T-cell (primary cell): ENCODE measurements at places on chromosomes 6 and 20. TPM values are rescaled to one million over a fixed set of nuclear protein-coding genes. Genes with fewer than 3 reads are reported as not detected.

- DNase-seq = no peak
Measured at GRCh38 chr6:9799582-9799981, 615.3 kb downstream of the TFAP2A start.

GRCh38 chr6:144931172-144932035 is 646.3 kb downstream of the UTRN start:
- peak; percentile 4 for DNase-seq

- no peak for DNase-seq
Measured at GRCh38 chr6:52594221-52594620, 17.4 kb upstream of the TRAM2 start.

GRCh38 chr20:6636209-6637159 is 131.0 kb upstream of the BMP2 start:
- DNase-seq = no peak

GRCh38 chr6:116631379-116631990 is 15.2 kb downstream of the RSPH4A start:
- DNase-seq = no peak

GRCh38 chr6:157893238-157893637 is 70.2 kb downstream of the SNX9 start:
- DNase-seq = peak; percentile 56

- DNase-seq = no peak
Measured at GRCh38 chr6:168365422-168366165, 46.0 kb upstream of the DACT2 start.

- no peak for DNase-seq
Measured at GRCh38 chr6:29734046-29735018, 11.1 kb downstream of the HLA-F start.

- DNase-seq = no peak
Measured at GRCh38 chr6:44485601-44486401, 98.3 kb downstream of the CDC5L start.

DNA sequence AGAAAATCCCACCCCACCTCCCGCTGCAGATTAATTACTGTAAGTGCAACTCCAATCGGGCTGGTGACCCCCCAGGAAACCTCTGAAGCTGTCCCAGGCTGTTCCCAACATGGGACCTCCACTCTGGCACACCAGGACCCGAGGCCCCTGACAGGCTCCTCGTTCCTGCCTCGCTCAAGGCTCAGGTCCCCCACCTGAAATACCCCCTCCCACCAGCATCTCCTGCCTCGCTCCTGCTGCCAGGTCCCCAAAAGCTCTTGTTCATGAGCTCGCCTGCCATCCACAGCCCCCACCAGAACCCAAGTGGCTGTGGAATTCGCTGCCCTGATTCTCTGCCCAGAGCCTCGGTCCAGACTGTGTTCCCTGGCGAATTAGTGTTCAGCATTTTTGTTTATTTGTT is 26.1 kb downstream of the NPEPL1 start:
- DNase-seq = no peak

- DNase-seq = no peak
Measured at GRCh38 chr6:113258771-113259170, 598.4 kb upstream of the MARCKS start.

- peak; percentile 58 for DNase-seq
Measured at GRCh38 chr20:34834459-34834893, 9.0 kb upstream of the NCOA6 start.

DNA sequence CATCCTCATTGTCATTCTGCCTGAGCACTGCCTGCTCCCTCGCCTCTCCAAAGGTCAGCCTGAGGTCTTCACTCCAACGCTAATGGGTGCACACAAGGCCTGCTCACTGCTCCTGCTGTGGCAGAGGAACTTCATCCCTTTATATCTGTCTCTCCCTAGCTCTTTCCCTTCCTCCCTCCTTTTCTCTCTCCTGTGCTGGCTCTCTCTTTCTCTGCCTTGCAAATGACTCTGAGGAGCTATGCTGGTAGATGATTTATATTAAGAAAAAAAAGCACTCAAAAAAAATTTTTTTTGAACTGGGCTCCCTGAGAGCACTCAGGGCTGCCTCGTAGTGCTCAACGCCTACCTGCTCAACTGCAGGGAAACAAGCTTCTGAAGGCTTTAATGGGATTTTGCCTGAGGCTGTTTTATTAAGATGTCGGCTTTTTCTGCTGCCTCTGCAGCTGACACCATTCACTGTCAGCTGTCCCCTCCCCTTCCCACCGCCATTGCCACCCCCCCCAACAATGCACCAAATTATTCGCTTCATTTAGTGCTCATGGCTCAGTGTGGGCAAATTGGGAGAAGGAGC is 137.7 kb upstream of the DEFB112 start:
- no peak for DNase-seq

DNA sequence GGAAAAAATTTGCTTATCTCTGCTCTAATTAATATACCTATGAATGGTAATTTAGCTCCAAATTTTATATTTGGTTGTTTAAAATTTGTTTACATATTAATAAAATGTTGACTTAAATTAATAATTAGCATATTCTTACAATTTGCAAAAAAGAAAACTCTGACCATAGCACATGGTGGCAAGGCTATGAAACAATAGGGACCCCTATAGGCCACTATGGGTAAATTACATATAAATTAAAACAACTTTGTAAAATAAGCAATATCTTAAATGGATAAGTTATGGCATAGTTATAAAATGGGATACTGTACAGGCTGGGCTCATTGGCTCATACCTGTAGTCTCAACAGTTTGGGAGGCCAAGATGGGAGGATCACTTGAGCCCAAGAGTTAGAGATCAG is 76.0 kb downstream of the MKKS start:
- no peak for DNase-seq

DNA sequence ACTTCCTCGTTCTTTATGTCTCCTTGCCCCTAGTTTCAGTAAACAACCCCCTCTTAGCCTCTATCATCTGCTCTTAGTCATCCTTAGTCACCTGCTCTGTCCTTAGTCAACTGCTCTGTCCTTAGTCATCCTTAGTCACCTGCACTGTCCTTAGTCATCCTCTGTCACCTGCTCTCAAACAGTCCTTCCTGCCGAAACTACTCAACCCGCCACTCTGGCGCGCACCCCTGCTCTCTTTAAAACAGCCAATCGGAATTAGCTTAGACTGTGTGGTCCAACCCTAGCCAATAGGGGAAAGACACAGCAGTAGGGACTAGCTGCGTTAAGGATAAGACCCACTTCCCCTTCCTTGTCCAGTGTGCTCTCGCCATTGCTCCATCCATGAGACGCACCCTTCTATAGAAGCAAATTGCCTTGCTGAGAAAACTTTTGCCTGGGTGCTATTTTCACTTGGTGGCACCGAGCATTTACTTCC is 73.9 kb downstream of the BACH2 start:
- DNase-seq = no peak

- no peak for DNase-seq
Measured at GRCh38 chr6:139712830-139713229, 338.4 kb upstream of the CITED2 start.

GRM4 gene
- 0.10 TPM for total RNA-seq

CALHM4 gene
- not detected for total RNA-seq

HEBP2 gene
- 51.6 TPM for total RNA-seq

GNMT gene
- 1.3 TPM for total RNA-seq

TINAG gene
- total RNA-seq = not detected

C20orf141 gene
- not detected for total RNA-seq

GNAS-AS1 gene
- total RNA-seq = 1.1 TPM

BACH2 gene
- total RNA-seq = 96.7 TPM

ZC3H12D gene
- 90.4 TPM for total RNA-seq

RREB1 gene
- total RNA-seq = 39.4 TPM

CBLN4 gene
- not detected for total RNA-seq

MYB gene
- 17.1 TPM for total RNA-seq

BTBD3 gene
- total RNA-seq = 1.8 TPM

CDC25B gene
- 401 TPM for total RNA-seq
